ENCODE measurements at places on chromosomes 3 and 15.

- no peak for DNase-seq
Observed at GRCh38 chr3:126524429-126524988, 554 bp downstream of the CHST13 start.

- no peak for DNase-seq
Observed at GRCh38 chr3:157098823-157099185, 61.1 kb downstream of the CCNL1 start.

DNA sequence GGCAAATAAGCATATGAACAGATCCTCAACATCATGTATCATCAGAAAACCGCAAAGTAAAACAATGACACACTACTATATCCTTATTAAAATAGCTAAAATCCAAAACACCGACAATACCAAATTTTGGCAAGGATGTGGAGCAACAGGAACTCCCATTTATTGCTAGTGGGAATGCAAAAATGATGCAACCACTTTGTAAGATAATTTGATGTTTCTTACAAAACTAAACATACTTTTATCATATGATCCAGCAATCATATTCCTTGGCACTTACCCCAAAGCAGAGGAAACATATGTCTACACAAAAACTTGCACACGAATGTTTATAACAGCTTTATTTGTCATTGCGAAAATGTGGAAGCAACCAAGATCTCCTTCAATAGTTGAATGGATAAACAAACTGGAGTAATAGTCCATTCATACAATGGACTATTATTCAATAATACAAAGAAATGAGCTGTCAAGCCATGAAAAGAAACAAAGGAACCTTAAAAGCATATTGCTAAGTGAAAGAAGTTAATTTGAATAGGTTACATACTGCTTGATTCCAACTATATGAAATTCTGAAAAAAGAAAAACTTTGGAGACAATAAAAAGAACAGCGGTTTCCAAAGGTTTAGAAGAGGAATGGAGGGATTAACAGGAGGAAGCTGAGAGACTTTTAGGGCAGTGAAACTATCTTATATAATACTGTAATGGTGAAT lies 172.0 kb downstream of the VPS13C start:
- no peak for DNase-seq

- no peak for DNase-seq
Observed at GRCh38 chr15:90400005-90400758, 12.1 kb downstream of the IQGAP1 start.

DNA sequence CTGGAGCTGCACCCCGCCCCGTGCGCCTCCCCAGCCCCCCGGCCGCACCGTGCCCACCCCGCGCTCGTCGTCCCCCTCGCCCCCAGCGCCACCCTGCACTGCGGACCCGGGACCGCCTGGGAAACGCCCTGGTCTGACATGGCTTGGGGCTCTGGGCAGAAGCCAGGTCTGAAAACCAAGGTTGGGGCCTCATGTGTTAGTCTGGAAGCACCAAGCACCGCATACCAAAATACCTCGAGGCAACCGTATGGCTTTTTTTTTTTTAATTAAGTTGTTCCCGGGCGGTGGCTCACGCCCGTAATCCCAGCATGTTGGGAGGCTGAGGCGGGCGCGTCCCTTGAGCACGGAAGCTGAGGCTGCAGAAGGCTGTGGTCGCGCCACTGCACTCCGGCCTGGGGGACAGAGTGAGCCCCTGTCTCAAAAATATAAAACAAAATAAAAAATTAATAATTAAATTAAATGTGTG lies 91.5 kb upstream of the CHD2 start:
- DNase-seq, result peak; percentile 29

DNA sequence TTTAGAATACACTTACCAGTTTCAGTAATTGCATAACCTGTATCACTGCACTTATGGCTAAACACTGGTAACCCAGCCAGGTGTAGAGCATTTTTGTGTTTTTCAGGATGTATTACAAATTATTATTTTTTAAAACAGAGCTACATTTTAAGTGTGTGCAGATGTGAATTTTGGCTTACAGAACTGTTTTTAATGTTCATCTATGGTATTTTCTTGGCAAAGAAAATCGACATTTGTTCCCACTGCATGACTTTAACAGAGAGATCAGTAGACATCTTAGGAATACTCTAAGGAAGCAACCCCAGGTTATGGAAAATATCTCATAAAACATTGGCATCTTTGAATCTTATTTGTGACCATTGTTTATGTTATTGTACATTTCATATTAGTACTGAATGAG lies 73.3 kb downstream of the ATP13A4 start:
- no peak for DNase-seq

- no peak for DNase-seq
Observed at GRCh38 chr3:167484551-167484950, 10.7 kb upstream of the SERPINI2 start.

Data from CD4-positive, alpha-beta T cell treated with Interleukin-4 for 4 hours (primary cell).